ENCODE measurements at places on chromosomes 13 and 19. TPM values are rescaled to one million over a fixed set of nuclear protein-coding genes. Genes with fewer than 3 reads are reported as not detected.
A peak's percentile ranks its signal among the peaks of the same experiment; 100 is the strongest.

- no peak overlapping the region for H3K4me3 ChIP-seq
- no peak for DNase-seq
- H3K27ac ChIP-seq = no peak overlapping the region
- H3K4me1 ChIP-seq = no peaks in the 10 kb centered on the region
These were observed 12.5 kb downstream of the ANKRD10 start for GRCh38 chr13:110902370-110902769.

The ZIM2 gene
- total RNA-seq = not detected

GRCh38 chr13:46796129-46796514 is 839 bp downstream of the ESD start:
- H3K4me3 ChIP-seq = peak overlapping the region; percentile 41
- peak overlapping the region; percentile 82 for H3K27ac ChIP-seq
- H3K36me3 ChIP-seq = peaks cover 5% of the 10 kb centered on the region
- H3K27me3 ChIP-seq = no peaks in the 10 kb centered on the region

- no peak overlapping the region for H3K27ac ChIP-seq
- peak; percentile 67 for DNase-seq
- H3K4me3 ChIP-seq = no peak overlapping the region
- H3K4me1 ChIP-seq = no peaks in the 10 kb centered on the region
These were observed 8.6 kb upstream of the CEACAM6 start for GRCh38 chr19:41746593-41747227.

DNA sequence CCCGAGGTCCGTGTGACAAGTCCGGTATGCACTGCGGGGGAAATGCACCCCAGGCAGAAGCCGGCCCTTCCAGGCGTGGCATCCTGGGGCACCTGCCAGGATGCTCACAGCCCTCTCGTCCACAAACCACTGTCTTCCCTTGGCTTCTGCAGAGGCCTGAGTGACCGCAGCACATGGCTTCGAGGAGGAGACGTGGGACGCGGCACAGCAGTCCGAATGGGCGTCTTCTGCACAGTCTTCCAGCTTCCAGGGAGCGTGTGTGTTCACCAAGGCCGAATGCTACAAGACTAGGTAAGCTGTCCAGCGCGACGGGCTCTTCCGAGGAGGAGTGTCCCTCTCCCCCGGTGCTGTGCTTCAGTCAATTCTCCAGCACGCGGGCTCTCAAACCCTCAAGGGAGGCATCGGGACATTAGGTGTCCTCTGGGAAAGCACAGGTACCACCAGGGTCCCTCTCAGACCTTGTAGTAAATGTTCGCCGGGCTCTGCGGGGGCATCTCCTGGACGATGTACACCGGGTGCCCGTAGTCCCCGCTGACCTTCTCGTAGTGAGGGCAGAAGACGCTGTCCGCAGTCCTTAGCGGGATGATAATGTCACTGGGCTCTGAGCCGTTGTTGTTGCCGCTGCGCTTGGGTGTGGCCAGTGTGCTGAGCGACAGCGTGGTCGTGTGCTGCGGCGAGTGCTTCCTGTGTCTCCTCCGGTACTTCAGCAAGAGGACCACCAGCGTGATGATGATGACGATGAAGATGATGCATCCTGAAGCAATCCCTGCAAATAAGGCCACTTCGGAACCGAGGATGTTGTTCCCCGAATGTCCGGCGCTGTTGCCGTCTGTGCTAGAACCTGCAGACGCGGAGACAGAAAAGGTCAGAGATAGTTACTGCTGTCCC is 42.6 kb downstream of the EFNB2 start:
- no peak for DNase-seq
- H3K4me1 ChIP-seq = peaks cover 23% of the 10 kb centered on the region
- peaks cover 15% of the 10 kb centered on the region for H3K36me3 ChIP-seq
- no peak overlapping the region for H3K4me3 ChIP-seq
- H3K27me3 ChIP-seq = no peaks in the 10 kb centered on the region

The VSTM2B gene
- total RNA-seq = 0.39 TPM

DNA sequence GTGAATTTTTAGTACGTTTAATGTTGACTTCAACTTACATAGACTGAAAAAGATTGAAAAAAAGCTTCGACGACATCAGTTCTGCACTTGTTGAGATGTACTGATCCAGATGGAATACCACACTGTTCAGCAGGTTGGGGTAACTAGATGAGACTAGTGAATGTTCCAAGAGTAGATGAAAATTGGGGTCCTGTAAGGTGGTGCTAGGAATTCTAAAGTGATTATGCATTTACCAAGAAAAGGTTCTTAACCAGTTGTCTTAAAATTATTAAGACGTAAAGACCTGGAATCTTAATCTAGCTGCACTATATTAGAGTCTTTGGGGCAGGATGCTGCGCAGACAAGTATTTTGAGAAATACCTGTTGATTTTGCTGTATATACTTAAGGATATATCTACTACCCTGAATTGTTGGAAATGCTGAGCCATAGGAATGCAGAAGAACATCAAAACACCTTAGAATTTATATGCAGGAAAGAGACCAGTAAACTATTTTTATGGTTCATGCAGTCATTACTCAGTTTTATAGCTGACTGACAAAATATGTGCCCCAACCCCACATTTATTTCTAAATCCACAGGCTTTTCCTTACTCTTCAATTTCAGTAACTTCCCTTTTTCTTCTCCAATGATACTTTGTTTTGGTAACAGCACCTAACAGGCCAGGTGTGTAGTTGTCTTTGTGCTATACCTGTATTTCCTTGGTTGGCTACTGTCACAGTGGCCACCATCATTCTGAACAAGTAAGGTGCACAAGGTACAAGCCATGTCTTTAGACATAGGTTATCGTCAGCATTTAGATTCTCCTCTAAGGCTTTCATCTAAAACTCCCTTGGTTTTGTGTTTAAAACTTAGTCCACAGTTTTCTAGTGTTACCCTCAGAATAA is 8.6 kb downstream of the MIR17HG start:
- H3K27me3 ChIP-seq = no peaks in the 10 kb centered on the region
- H3K4me1 ChIP-seq = peaks cover 24% of the 10 kb centered on the region
- no peak overlapping the region for H3K27ac ChIP-seq
- peaks cover 28% of the 10 kb centered on the region for H3K36me3 ChIP-seq
- no peak overlapping the region for H3K4me3 ChIP-seq

The ZNF416 gene
- total RNA-seq = 7.8 TPM

GRCh38 chr19:54451331-54451871 is 2.4 kb downstream of the LENG8 start:
- no peak for DNase-seq
- no peak overlapping the region for H3K4me3 ChIP-seq
- H3K36me3 ChIP-seq = peaks cover 52% of the 10 kb centered on the region
- no peak overlapping the region for H3K27ac ChIP-seq
- no peaks in the 10 kb centered on the region for H3K27me3 ChIP-seq

The EPS8L1 gene
- total RNA-seq = 3.9 TPM

GRCh38 chr19:927351-927779 is 1.5 kb downstream of the ARID3A start:
- peak overlapping the region; percentile 98 for H3K4me3 ChIP-seq
- DNase-seq = no peak
- H3K4me1 ChIP-seq = peaks cover 3% of the 10 kb centered on the region
- H3K27me3 ChIP-seq = no peaks in the 10 kb centered on the region

The TMEM91 gene
- 21.8 TPM for total RNA-seq

DNA sequence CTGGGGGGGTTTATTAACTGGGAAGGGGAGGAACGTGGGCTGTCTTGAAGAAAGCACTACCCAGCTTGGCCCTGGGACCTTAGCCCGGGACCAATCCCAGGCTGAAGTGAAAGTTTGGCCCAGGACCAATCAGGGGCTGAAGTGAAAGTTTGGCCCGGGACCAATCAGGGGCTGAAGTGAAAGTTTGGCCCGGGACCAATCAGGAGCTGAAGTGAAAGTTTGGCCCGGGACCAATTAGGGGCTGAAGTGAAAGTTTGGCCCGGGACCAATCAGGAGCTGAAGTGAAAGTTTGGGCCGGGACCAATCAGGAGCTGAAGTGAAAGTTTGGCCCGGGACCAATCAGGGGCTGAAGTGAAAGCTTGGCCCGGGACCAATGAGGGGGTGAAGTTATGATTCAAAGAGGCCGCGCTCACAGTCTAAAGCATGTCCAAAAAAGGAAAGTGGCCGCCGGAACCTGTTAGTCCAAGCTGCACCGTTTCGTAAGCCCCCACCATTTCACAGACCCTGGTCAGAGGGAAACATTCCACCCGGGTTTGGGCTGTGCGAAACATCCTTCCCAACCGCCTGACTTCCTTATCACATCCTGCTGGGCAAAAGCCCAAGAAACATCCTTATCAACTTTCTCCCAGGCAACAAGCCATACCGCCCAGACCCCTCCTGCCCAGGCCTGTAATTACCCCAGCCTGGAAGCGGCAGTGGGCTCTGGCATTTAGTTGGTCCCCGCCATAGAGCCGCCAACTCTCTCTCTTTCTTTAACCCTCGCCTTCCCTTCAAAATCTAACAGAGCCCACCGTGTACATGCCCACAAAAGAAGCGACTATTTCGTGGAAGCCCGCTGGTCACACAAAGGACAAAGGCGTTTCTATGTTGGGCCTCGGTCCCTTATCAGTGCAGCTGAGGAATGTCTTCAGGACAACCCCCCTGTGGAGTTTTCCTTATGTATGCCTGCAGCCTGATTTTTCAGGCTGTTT is 1.1 kb downstream of the ZNF850 start:
- no peaks in the 10 kb centered on the region for H3K4me1 ChIP-seq
- H3K27ac ChIP-seq = peak overlapping the region; percentile 100
- peaks cover 4% of the 10 kb centered on the region for H3K36me3 ChIP-seq
- no peaks in the 10 kb centered on the region for H3K27me3 ChIP-seq
- peak; percentile 97 for DNase-seq

DNA sequence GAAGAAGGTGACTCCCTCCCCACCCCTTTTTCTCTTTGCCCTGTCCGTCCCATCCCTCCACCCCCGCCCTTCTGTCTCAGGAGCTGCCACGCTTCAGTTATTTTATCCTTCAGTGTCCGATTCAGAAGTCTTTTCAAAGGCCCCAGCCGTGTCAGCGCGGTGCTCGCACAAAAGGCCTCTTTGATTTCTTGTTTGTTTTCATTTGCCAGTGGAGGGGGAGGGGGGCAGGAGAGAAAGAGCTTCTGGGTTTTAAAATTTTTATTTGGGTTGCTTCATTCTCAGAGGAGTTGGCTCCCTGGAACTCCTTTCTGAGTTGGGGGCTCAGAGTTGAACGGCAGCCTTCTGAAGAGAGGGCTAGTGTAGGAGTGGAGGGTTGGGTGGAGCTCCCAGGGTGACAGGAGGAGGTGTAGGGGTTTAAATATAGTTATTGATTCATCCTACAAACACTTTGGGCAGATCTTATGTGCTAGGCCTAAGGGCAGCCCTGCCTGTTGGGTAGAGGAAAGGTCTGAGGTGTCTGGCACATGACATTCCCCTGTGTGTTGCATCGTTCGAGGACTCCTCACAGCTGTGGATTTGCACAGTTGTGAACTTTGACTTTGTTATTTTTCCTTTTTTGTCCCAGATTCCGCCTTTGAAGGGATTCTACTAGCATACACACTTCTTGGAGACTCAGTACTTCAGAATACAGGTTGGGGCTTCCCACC is 36.8 kb downstream of the NFIX start:
- H3K27me3 ChIP-seq = peaks cover 100% of the 10 kb centered on the region
- no peak for DNase-seq
- no peaks in the 10 kb centered on the region for H3K36me3 ChIP-seq
- no peak overlapping the region for H3K4me3 ChIP-seq
- H3K27ac ChIP-seq = no peak overlapping the region

The PIAS4 gene
- 32.6 TPM for total RNA-seq

- H3K27ac ChIP-seq = no peak overlapping the region
- no peaks in the 10 kb centered on the region for H3K27me3 ChIP-seq
- no peaks in the 10 kb centered on the region for H3K36me3 ChIP-seq
- no peak overlapping the region for H3K4me3 ChIP-seq
These were observed 326.8 kb downstream of the OXGR1 start for GRCh38 chr13:96667294-96668018.

DNA sequence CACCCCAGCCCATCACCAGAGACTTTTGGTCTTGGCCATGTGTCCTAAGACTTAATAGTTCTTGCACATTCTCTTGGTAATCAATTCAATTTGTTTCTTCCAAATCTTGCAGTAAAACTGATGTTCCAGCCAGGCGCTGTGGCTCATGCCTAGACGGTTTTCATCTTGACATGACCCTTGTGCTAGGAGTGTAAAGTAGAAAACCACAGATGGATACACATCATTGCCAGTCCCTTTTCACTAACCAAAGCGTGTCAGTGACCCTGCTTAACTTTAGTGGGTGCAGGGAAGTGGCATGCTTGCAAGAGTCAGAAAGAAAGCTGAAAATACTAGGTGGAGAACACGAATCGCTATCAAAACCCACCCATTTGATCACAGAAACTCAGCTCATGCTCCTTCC is 18.0 kb upstream of the CD70 start:
- no peak overlapping the region for H3K27ac ChIP-seq
- no peaks in the 10 kb centered on the region for H3K27me3 ChIP-seq
- H3K4me1 ChIP-seq = no peaks in the 10 kb centered on the region
- no peaks in the 10 kb centered on the region for H3K36me3 ChIP-seq
- no peak overlapping the region for H3K4me3 ChIP-seq

DNA sequence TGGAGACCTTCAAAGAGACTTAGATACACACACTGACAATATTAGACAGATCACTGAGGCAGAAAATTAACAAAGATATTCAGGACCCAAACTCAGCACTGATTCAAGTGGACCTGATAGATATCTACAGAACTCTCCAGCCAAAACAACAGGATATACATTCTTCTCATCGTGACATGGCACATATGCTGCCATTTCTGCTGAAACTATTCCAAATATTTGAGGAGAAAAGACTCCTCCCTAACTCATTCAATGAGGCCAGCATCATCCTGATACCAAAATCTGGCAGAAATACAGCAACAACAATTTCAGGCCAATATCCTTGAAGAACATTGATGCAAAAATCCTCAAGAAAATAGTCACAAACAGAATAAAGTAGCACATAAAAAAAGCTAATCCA is 53.3 kb downstream of the TRPC4 start:
- H3K27me3 ChIP-seq = no peaks in the 10 kb centered on the region
- no peak overlapping the region for H3K4me3 ChIP-seq
- H3K27ac ChIP-seq = no peak overlapping the region
- H3K36me3 ChIP-seq = no peaks in the 10 kb centered on the region
- H3K4me1 ChIP-seq = no peaks in the 10 kb centered on the region
- DNase-seq = no peak

GRCh38 chr13:40440990-40441820 is 225.2 kb downstream of the FOXO1 start:
- peaks cover 6% of the 10 kb centered on the region for H3K27me3 ChIP-seq
- peak; percentile 55 for DNase-seq
- no peaks in the 10 kb centered on the region for H3K36me3 ChIP-seq
- no peak overlapping the region for H3K4me3 ChIP-seq

The ZNF223 gene
- total RNA-seq = 7.5 TPM

DNA sequence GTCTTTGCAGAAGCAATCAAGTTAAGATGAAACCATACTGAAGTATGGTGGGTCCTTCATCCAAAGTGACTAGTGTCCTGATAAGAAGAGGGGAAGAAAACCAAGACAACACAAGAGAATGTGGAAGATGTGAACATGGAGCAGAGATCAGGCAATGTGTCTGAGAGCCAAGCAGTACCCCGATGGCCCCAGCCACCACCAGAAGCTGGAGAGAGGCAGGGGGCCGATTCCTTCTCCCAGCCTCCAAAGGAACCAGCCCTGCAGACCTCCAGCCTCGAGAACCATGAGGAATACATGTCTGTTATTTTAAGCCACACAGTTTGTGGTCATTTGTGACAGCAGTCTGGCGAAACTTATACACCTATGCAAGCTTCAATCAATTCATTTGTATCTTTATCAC is 93.2 kb downstream of the IRS2 start:
- no peaks in the 10 kb centered on the region for H3K27me3 ChIP-seq
- H3K27ac ChIP-seq = no peak overlapping the region
- no peak overlapping the region for H3K4me3 ChIP-seq
- H3K36me3 ChIP-seq = no peaks in the 10 kb centered on the region
- no peak for DNase-seq

The ODAD3 gene
- 3.9 TPM for total RNA-seq

GRCh38 chr19:56161534-56161933 is 14.3 kb upstream of the GALP start:
- no peaks in the 10 kb centered on the region for H3K4me1 ChIP-seq
- H3K27me3 ChIP-seq = no peaks in the 10 kb centered on the region
- DNase-seq = no peak
- no peaks in the 10 kb centered on the region for H3K36me3 ChIP-seq
